ENCODE measurements at places on chromosomes 7 and 10.
A peak's percentile ranks its signal among the peaks of the same experiment; 100 is the strongest.

- peak; percentile 88 for DNase-seq
Observed at GRCh38 chr7:127588019-127588696, at the start of gene ARF5. TSS of gene ARF5 (plus strand) at chr7:127588411. CDS start at chr7:127588499, 88 bp downstream.

DNA sequence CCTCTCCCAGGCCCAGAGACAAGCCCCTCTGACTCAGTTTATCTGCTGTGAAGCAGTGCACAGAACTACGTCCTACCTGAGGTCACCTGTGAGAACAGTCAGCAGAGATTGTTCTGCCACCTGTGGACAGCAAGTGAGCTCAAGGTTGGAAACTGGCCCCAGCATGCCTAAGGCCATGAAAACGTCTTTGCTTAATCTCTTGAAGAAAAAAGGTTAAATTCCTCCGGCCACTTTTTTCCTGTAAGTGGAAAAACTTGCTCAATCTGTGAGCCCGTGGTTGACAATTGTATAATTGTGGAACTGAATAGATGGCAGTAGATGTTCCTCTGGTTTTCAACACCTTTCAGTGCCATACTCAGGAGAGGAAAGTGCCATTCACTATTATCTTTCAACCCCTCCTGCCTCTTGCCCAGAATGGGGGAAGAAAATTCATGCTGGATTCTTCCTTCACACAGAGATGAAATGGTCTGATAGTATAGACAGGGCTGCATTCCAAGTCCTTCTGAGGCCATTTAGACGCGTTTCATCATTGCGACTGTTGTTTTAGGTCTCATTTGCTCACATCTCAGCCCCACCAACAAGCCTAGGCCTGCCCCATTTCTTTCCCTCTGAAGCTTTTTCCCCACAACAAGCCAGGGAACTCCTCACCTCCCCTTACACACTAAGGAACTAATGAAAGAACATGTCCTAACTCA is 292.9 kb downstream of the FZD1 start:
- DNase-seq: peak; percentile 5

- no peak for DNase-seq
Observed at GRCh38 chr7:93160410-93160809, 12.2 kb upstream of the SAMD9L start.

DNA sequence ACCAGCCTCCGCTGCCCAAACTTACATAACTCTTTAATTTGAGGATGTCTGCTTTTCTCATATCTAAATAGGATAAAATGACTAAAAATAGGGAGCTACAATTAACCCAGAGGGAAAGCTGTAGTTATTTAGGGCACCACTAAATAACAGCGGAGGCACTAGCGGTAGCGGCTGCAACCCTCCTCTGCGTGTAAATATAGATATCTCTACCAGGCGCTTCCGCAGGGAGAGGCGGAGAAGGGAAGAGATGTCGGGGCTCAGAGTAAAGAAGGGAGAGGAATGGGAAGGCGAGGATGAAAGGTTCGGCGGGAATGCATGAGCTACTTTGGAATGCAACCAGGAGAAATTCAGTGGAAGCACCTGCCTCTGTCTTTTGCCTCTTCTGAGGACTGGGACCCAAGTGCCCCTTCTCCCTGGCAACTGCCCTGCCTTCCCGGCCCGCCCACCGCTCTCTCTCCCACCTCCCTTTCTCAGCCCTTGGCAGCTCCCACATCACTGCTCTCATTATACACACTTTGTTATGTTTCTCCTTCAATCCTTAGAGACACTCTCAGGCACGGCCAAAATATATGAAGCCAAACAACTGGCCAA is 698.3 kb downstream of the PARD3 start:
- no peak for DNase-seq

DNA sequence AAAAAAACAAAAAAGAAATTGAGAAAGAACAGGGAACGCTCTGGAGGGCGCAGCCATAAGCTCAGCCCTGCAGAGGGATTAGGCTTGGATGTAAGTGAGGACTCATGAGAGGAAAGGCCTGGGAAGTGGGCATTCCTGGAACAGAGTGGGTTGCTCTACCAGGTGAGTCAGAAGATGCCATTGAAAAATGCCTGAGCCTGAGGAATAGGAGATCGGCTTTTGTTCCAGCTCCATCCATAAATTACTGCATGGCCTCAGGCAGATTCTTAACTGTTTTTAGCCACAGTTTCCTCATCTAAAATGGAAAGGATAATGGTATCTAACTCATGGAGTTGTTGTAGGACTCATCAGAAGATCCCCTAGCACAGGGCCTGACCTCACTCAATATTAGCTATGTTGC is 1.1 kb upstream of the RGR start:
- DNase-seq: no peak

GRCh38 chr7:54076616-54077015 is 465.6 kb upstream of the VSTM2A start:
- no peak for DNase-seq

- DNase-seq: no peak
Observed at GRCh38 chr7:98810153-98810802, 59.5 kb downstream of the TMEM130 start.

- no peak for DNase-seq
Observed at GRCh38 chr7:3067606-3068380, 24.1 kb upstream of the CARD11 start.

GRCh38 chr7:45984386-45985295 is 63.6 kb upstream of the IGFBP3 start:
- no peak for DNase-seq

GRCh38 chr7:150800581-150801241 is at the start of gene TMEM176A:
TSS of gene TMEM176A (plus strand) at chr7:150800769. CDS start at chr7:150801551, 782 bp downstream.
- DNase-seq: no peak

- DNase-seq: peak; percentile 11
Observed at GRCh38 chr7:95046494-95047240, 139.3 kb downstream of the PPP1R9A start.

DNA sequence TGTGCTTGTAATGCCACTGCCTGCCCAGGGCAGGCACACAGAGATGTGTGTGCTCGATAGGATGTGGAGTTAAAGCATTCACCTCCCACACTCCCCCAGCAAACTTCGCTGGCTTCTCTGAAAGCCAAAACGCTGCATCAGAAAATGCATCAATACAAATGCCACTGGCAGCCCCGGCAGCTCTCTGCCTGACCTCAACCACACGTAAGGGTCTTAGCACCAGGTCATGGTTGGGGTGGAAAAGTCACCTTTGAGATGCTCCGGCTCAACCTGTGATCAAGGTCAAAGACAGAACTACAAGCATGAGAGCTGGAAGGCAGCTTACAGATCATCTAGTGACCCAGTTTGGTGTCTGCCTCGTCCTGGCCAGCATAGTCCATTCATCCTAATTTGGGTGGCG is 114.4 kb upstream of the NANOS1 start:
- no peak for DNase-seq

DNA sequence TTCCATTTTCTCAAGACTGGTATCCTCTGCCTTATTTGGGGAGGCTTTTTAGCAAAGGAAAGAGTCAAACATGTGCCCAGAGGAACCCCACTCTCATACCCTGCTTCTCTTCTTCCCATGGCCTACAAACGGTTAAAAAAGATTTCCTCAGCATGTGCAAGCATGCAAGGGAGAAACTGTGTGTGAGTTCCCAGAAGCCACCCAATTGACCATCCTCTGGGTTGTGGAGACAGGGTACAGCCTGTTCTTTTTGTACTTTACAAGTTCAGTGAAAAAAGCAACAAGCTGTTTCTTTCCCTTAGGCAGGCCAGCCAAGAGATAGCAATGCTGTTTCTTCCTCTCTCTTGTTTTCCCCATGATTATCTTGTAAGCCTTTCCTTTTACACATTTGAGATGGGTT is 68.8 kb upstream of the MTPN start:
- no peak for DNase-seq

DNA sequence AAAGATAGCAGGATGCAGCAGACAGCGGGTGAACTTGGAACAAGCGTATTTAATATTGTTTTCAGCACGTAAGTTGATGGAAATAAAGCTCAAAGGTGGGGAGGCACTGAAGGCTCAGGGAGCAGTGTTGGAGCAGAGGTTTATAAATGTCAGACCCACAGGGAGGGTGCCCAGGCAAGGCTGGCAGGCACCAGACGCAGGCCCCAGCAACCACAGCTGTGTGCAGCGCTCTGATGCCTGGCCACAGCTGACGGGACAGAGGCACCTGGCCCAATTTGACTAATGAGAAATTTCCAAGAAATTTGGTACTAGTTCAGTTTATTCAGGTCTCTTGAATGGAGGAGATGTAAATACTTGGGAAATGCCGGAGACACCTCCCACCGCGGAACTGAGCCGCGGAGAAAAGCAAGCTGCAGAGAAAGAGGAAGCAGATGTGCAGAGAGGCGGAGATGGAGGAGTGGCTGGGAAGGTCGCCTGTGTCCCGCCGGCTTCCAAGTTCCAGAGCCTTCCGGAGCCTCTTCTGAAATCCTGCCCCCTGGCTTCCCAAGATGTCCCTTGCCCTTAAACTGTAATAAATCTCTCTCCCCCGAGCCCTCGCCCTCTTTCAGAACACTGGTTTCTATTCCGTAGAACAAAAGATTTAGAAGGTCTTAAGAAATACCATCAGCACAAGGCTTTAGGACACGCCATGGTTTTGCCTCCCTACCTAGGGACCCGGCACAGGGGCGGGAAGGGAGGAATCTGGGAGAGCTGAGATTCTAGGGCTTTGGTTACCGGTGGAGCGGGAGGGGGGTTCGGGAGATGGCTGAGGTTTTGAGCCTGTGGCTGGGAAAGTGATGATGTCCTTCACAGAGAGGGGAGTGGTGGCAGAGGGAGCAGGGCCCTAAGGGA is 38.4 kb upstream of the PLXNA4 start:
- peak; percentile 10 for DNase-seq

- peak; percentile 64 for DNase-seq
Observed at GRCh38 chr7:132773527-132773956, 197.3 kb upstream of the PLXNA4 start.

GRCh38 chr10:100736144-100736808 is 9.1 kb upstream of the PAX2 start:
- no peak for DNase-seq

DNA sequence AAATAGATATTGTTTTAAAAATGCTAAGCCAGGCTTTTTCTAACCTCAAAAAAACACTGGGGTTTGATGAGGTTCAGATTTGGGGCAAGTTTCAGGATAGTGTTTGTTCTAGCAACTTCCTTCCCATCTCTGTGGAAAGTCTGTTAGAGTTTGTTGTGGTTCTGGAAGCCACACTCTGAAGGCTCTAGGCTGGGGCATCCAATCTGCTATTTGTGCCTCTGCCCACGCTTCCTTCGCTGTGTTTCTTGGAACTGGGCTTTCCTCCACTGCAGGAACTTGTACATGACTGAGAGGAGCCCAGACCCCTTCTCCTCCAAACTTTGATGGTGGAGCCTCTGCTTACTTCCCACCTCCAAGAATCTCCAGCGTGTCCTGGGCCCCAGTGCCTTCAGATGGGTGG is 108.5 kb upstream of the SLC25A13 start:
- DNase-seq: no peak

DNA sequence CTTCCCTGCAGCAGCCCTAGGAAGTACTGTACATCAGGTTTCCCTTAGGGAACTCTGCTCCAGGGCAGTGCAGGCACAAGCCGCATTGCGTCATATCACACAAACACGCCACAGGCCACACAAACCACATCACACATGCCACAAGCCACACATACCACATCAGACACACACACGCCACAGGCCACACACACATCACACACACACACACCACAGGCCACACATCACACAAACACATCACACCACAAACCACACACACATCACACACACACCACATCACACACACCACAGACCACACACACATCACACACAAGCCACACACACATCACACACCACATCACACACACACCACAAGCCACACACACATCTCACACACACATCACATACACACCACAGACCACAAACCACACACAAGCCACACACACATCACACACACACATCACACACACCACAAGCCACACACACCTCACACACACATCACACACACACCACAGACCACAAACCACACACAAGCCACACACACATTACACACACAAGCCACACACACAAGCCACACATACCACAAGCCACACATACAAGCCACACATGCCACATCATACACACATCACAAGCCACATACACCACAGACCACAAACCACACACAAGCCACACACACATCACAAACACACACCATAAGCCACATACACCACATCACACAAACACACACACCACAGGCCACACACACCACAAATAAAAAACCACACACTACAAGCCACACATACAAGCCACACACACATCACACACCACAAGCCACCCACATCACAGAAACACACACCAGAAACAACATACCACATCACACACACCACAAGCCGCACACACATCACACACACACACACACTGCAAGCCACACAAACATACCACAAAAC is 53.4 kb downstream of the TMEM209 start:
- peak; percentile 35 for DNase-seq

DNA sequence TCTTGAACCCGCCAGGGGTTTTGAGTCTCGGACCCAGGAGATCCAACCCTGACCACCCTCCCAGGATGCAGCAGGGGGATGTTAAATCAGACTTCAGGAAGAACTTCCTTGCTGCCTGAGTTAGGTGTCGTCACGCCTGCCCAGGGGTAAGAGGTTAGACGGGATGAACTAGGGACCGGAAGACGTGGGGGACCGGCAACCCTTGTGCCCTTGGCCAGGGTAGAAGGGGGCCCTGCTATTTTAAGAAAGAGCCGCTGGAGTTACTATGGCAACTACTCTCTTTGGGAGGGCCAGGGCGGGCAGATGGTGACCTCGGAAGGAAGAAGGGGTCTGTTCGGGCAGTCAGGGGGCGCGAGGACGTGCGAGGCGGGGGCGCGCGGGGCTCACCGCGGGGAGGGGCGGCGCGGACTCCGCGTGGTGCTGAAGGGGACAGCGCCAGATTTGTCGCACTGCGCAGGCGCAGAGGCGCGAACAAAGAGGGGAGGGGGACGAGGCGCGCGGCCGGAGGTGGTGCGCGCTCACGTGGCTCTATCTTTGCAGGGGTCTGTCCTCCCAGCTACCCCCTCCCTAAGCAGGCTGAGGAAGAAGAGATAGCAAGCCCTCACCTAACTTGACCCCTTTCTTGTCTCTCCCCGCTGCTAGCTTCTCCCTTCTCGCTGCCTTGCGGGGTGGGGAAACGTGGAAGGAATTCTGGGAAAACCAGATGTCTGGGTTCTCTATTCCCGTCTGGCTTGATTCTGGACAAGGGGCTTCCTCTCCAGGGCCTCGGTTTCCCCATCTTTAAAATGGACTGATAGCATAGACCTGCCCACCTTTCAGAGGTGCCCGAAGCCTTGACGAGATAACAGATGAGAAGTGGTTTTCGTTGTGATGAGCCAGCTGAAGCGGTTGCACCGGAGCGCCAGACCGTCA is 940 bp upstream of the PSD start:
- peak; percentile 23 for DNase-seq

DNA sequence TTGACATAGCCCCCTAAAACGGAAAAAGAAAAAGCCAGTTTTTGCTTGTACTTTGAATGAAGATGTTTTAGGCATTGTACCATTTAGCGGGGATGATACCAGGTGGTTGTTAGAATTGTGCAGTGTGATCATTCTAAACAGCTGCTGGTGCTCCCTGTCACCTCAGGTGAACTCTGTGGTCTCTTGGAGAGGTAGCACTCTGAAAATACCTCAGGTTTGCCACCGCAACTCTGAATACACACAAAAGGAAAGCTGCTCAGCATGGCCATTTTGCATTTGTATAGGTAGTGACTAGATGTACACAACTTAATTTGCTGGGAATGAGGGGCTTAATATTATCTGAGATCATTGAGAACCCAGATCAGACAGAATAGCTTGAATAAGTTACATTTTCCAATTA is 52.6 kb downstream of the PLEKHA8 start:
- no peak for DNase-seq

GRCh38 chr7:149714081-149714909 is 59.1 kb downstream of the ZNF467 start:
- peak; percentile 82 for DNase-seq

Measured in cardiac fibroblast (primary cell).